CD4-positive, alpha-beta T cell treated with Interleukin-2 at 100 ng/mL for 4 hours (primary cell): ENCODE measurements at places on chromosomes 3 and 15.

DNA sequence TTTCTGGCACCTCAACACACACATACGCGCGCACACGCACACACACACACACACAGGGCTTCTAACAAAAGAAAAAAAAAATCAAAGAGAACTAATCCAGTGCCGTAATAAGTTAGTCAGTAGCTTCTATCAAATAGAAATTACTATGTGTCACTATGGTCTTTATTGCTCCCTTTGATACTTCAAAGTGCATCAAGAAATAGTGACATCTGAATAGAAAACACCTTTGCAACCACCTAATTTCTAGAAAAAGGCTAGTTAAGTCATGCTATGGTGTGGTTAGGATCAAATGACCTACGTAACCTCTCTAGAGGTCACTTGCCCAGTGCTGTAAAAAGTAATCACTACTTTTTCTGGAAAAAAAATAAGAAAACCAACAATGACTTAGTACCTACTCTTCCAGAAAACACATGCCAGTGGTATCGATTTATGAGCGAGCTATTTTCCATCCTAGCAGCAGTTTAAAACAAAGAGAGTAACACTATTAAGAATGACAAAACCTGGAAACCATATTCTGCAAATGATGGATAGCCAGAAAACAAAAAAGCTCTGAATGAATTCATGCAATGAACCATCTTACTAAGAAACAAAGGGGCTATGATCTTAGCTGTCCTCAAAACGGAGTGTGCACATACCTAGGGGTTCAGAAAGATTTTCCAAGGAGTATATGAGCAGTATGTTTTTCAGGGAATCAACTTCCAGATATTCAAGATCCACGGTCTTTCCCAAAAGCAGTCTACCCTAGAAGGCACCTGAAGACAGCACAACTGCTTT, 6.8 kb downstream of the AVEN start:
- no peak for DNase-seq

- DNase-seq: no peak
These were observed 486.9 kb upstream of the ARRDC4 start for GRCh38 chr15:97473627-97474026.

DNA sequence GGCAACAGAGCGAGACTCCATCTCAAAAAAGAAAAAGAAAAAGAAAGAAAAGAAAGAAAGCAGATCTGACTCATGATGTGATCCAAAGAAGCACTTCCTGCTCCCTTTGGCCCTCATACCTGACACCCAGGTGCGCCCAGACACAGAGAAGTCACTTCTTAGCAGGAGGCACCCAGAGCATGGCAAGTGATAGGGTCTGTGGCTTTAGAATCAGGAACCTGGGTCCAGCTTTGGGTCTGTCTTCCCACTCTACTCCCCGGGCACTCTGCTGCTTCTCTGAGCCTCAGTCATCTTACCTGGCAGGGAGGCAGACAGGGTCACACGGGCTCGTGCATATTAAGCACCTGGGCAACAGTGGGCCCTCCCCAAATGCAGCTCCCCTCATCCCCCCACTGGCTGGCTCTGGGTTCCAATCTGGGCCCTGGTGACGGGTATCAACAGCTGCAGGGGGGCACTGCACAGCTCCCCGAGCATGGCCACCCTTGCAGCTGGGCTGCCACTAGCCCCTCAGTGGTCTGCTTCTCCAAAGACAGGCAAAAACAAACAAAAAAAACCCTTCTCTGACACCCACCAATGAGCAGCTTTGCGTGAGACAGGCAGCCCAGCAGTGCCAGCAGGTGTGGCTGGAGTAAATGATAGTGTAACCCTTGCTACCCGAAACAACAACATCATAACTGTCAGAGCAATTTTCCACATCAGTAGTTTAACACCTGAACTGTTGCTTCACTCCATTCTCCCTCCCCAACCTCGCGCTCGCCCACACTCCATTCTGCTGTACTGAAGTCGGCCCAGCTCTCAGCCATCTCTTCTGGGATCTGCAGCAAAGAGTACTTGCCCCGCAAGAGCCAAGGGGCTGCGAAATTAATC, 99.8 kb downstream of the MEGF11 start:
- no peak for DNase-seq

GRCh38 chr3:117079997-117080396, 370.4 kb downstream of the TUSC7 start:
- no peak for DNase-seq

DNA sequence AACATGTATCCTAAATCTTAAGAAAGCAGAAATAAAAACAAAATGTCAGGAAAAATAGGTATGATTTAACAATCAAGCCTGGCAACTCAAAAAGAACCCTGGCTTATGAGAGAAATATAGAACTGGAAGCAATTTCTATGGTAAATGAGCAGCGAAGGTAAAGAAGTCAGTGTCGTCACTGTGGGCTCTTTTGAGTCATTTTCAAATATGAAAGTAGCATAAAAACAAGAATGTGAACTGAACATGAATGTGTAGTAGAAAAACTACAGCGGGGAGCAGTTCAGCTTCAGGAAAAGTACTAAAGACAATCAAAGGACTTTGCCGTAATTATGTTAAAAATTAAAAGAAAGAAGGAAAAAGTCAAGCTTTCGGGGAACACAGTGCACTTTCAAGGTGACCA, 17.5 kb downstream of the LSG1 start:
- DNase-seq: no peak
